ENCODE measurements at places on chromosomes 16 and 17.

DNA sequence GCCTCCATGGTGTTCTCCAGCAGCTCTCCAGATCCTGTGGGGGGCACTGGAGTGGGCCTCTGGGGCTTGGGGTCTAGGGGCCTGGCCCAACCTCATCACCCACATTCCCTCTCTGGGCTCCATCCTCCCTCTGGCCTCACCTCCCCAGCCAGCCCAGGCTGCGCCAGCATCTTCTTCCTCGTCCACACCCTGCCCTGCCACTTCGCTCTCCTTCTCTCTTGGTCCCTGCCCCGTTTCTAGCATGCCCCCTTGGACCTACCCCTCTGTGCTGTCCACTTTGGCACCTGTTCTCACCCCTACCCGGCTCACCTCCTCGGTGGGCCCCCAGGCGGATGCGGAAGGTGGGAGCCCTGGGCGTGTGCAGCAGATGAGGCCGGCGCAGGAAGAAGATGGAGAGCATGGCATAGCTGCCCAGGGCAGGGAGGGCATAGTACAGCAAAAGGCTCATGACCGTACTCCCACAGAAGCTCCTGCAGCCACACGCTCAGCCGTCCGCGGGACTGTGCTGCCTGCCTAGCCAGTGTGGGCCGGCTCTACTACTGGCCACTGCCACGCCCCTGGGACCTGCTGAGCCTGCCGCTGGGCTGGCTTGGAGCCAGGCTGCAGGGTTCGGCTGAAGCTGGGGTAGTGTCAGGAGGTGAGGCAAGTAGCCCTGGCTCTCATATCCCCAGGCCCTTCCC lies at the start of gene GDPD3:
GDPD3 (minus strand) TSS at position 507 of the 680 bp plus-strand sequence; CDS start at position 448, 59 bp downstream.
- no peak for DNase-seq

- DNase-seq, result no peak
Measured at GRCh38 chr16:85836706-85837582, 37.4 kb downstream of the COX4I1 start.

DNA sequence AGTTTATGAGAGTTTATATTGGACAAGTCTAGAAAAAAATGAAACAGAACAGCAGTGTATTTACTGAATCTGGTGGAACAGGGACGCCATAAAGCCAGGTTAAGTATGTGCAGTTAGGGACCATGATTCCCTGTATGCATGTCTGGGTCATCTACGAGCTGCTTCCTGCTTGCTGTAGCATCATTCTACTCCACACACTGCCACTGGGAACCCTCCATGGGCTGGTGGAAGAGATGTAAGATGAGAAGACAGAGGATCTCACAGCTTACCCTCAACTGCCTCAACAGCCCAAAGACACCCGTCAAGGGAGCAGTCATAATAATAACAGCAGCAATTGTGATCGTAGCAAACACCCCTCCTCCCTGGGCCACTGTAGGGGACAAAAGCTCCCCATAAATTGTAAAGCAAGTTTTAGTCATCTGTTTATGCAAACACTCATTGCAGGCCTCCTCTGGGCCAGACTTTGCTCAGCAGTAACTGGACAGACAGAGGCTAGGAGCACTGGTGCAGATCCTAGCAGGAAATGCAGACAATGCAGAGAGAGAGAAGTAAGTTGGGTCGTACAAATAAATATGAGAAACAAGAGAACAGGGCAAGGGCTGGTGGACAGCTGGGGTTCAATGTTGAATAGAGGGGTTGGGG lies 188.0 kb downstream of the SOX9 start:
- no peak for DNase-seq

DNA sequence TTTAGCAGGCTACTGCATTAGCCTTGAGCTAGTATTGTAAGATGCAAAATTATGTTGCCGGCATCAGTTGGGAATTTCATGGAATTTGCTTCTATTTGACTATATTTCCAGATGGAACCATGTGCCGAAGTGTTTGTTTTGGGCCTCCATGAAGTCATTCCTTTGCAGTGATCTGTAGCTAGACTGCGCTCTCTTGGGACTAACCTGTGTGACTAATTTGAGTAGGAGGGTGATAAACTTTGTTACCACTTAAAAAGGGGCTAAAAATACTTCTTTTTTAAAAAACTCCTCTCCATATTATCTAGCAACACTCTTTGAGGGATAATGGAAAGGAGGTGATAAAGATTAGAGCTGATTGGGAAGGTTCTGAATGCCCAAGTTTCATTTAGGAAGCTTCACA lies 166.8 kb upstream of the TBX2 start:
- no peak for DNase-seq

DNA sequence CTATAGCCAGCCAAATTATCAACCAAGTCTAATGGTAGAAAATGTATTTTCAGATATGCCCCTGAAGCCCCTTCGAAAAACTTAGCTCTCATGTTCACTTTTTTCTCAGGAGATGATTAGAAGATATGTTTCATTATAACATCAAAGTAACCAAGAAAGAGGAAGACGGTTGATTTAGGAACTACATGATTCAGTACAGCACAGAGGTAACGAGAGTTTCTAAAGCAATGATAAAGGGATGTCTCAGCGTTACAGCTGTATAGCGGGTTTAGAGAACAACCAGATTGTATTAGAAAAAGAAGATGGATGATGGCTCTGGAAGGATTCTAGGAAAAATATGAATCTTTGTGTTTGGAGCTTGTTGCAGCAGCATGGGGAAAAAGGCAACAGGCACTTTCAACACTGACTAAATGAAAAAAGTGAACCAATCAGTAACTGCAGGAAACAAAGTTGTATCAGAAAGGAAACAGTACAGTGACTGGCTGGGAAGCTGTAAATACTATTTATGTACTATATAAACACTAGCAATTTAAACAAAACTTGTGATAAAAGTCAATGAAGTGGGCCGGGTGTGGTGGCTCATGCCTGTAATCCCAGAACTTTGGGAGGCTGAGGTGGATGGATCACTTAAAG lies 21.5 kb downstream of the MBTD1 start:
- no peak for DNase-seq

- peak; percentile 80 for DNase-seq
Measured at GRCh38 chr17:58531661-58532554, 17.5 kb upstream of the MTMR4 start.

DNA sequence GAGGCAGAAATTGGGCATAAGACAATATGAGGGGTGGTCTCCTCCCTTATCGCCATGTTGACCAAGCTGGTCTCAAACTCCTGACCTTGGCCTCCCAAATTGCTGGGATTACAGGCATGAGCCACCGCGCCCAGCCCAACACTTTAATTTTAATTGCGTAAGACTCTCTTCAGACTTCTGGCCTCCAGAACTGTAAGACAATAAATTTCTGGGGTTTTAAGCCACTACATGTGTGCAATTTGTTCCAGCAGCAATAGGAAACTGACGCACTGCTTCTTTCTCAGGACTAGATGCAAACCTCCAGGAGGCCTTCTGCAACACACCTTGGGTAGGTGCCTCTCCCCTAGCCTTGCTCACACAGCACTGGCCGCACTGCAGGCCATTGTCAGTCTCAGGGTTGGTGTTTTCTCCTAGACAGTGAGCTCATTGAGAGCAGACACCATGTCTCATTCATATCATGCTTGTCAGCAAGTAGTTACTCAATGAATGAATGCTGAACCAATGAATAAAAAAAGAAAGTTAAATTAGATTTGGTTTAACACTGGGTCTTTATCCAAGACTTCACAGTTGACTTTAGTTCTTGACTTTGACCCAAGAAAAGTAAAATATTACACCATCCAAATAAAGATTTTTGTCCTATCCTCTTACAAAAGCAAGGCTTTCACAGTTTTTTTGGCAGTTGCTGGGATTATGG lies 5.5 kb upstream of the ACSF2 start:
- DNase-seq, result no peak

GRCh38 chr16:85626191-85626981 lies 13.3 kb downstream of the GSE1 start:
- DNase-seq, result no peak

GRCh38 chr17:76986365-76986764 lies 118.2 kb downstream of the MGAT5B start:
- DNase-seq, result peak; percentile 57

GRCh38 chr16:56988161-56988947 lies 1.0 kb upstream of the NLRC5 start:
- DNase-seq, result no peak

DNA sequence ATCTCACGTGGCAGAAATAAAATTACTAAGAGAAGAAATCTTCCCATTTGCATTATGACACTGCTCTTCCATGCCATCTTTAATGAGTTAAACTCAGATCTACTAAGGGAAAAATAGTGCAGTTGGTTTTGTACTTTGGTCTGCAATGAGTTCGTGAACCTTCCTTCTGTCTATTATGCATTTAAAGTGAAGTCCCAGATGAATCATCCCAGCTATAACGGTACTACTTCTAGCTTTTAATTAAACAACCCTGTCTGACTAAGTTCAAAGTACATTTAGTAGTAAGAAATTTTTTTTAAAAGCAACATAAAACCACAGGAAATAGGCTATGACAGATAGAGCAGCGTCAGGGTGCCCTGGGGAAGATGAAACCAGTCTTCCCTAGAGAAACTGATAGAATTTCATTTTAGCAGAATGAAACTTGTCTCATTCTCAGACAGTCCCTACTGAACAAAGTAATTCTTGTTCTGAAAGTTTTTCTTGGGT lies 1.8 kb downstream of the TMIGD1 start:
- no peak for DNase-seq

DNA sequence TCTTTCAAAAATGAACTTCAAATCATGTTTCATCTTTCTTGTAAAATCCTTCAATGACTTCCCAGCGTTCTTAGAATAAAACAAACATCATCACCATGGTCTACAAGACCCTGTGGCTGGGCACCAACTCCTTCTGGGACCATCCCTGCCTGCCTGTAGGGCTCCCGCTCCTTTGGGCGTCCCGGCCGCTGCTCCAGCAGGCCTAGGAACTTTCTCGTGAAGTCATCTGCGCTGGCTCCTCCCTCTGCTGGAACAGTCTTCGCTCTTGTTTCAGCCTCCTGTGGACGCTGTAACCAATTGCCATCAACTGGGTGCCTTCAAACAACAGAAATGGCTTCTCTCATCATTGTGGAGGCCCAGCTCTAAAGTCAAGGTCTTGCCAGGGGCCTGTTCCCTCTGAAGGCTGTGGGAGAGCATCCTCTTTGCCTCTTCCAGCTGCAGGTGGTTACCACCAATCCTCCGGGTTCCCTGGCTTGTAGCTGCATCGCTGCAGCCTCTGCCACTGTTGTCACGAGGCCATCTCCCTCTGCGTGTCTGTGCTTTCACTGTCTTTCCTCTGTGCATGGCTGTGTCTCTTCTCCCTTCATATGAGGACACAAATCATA lies 185.5 kb upstream of the SDK2 start:
- DNase-seq, result peak; percentile 86

GRCh38 chr16:68444056-68444657 lies 4.2 kb downstream of the SMPD3 start:
- no peak for DNase-seq

DNA sequence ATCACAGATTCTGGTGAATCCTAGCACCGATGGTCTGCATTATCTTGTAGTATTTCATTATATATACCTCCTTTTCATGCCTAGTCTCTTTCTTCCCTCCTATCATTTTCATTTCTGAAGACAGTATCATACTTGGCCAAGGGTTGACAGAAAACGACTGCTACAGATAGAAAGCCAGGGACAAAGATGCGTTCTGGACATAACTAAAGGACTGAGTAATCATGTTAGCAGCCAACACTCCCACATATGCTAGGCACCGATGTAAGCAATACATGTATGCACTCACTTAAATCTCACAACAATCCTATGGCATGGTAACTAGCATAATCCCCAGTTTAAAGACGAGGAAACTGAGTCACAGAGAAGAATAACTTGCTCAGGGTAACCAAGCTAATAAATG lies 22.9 kb downstream of the RDM1 start:
- no peak for DNase-seq

DNA sequence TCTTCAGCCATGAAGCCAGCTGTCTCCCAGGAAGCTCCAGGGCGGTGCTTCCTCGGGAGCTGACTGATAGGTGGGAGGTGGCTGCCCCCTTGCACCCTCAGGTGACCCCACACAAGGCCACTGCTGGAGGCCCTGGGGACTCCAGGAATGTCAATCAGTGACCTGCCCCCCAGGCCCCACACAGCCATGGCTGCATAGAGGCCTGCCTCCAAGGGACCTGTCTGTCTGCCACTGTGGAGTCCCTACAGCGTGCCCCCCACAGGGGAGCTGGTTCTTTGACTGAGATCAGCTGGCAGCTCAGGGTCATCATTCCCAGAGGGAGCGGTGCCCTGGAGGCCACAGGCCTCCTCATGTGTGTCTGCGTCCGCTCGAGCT lies 14.1 kb downstream of the STH start:
- no peak for DNase-seq

GRCh38 chr17:1834380-1835149 lies 4.8 kb downstream of the RPA1 start:
- no peak for DNase-seq
